Activated T-cell treated with anti-CD3 and anti-CD28 coated beads, Interleukin-2, amount 50 U/mL, for 1 hour (primary cell): ENCODE measurements at places on chromosomes 3 and 15.
A peak's percentile ranks its signal among the peaks of the same experiment; 100 is the strongest.

GRCh38 chr3:126319701-126320295 is 37.4 kb downstream of the KLF15 start:
- DNase-seq = no peak

GRCh38 chr3:1191026-1191425 is 98.2 kb downstream of the CNTN6 start:
- DNase-seq = no peak

- no peak for DNase-seq
Measured at GRCh38 chr3:39189150-39189958, 3.0 kb downstream of the XIRP1 start.

DNA sequence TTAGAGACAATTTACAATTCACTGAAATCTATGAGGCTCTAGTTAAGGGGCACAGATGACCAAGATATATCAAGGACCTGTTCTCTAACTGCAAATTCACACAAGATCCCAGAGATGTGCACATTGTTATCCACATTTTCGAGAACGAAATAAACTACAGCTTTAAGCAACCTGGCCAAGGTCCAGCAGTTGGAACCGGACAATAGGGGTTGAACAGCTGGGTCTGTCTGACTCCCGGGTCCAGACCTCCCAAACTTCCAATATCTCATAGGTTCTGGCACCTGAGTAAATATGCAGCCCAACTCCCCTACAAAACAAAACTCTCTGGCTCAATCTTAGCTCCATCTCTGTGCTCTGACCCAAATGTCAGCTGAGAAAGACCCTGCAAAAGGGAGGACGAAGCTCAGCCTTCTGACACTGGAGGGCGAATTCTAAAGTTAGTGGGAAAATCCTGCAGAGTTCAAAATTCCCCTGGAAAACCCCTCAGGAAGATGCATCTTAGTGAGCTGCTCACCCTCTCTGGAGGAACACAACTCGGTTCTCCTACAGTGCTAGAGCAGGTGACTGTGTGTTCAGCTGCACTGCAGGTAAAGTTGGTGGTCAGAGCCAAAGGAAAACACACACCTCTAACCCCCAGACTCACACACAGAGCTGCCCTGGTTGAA is 14.2 kb upstream of the SPATA12 start:
- DNase-seq = no peak

GRCh38 chr15:63345391-63345752 is 36.3 kb downstream of the CA12 start:
- no peak for DNase-seq

GRCh38 chr3:16596352-16597032 is 8.7 kb downstream of the DAZL start:
- DNase-seq = no peak

DNA sequence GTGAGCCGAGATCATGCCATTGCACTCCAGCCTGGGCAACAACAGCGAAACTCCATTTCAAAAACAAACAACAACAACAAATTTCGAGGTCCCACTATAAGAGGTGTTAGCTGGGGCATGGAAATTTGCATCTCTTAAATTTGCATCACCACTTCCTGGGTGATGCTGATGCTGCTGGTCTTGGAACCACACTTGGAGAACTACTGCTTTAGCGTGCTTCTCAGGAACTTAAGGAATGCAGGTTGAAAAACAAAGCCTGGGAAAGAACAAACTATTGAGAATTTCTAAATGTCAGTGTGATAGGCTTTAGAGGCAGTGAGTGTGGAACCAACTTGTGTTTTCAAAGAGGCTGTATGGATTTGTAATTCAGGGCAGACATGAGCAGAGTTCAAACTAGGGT is 858.4 kb upstream of the ARPP21 start:
- DNase-seq = no peak

GRCh38 chr15:78565951-78566774 is 843 bp downstream of the CHRNA5 start:
- DNase-seq = peak; percentile 21

DNA sequence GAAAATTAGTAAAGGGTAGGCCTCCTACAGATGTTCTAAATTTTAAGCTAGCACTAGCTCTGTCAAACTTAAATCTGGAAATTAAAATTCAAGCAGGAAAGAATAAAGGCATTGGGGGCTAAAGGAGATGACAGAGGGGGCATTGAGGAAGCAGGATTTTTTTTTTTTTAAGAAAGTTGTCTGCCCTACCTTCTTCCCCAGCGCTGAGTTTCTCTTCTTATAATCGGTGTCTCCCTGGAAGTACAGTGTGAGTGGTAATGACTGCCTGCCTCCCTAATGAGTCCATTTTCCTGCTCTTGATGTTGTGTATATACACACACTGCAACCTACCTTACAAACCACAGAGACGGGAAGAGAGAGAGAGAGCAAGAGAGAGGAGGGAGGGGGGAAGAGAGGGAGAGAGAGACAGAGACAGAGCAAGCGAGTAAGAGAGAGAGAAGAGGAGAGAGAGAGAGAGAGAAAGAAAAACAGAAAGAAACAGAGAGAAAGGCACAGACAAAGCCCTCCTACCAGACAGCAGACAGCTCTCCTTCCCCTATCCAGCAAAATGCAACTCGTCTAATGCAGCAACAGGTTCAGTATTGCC is 47.0 kb downstream of the ZBTB20 start:
- no peak for DNase-seq

DNA sequence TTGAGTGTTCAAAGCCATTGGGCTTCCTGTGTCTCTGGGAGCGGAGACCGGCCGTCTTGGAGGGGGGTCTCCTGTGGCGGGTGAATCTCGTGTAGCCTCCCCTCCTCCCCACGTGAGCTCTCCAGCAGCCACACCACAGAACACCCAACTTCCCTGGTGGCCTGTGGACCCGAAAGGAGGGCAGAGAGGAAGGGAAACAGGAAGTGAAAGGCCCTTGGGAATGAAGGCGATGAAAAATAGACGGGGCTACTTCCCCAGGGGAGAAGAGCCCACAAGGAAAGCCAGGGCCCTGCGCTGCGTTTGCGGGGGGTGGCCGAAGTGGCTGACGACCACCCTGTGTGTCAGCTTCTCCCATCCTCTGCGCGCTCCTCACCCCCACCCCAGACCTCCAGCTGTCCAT is 5.4 kb downstream of the ANKRD63 start:
- no peak for DNase-seq

- DNase-seq = no peak
Measured at GRCh38 chr15:74726774-74727164, 1.4 kb upstream of the CYP1A1 start.

GRCh38 chr15:23467110-23467600 is 20.1 kb upstream of the GOLGA6L2 start:
- DNase-seq = no peak

GRCh38 chr3:165614337-165614736 is 222.9 kb downstream of the BCHE start:
- no peak for DNase-seq

GRCh38 chr15:76024021-76024768 is 12.0 kb upstream of the NRG4 start:
- DNase-seq = no peak

DNA sequence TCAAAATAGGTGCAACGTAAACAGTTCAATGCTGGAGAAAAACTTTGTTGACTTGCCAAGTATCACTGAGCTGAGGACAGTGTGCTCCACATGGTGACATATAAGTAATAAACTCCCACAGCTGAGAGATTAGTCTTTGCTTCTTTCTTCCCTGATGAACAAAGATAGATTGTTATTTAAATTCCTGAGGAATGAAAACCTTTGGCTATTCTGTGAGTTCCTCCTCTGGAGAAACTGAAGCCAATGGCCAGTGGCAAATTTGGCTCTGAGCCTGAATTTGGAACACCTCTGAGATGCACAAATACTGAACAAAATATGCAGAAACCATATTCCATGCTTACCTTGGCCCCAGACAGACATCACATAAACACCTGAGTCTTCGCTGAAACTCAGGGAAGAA is 63.3 kb downstream of the RPL22L1 start:
- no peak for DNase-seq

- DNase-seq = no peak
Measured at GRCh38 chr15:68608844-68609232, 30.0 kb downstream of the CORO2B start.

DNA sequence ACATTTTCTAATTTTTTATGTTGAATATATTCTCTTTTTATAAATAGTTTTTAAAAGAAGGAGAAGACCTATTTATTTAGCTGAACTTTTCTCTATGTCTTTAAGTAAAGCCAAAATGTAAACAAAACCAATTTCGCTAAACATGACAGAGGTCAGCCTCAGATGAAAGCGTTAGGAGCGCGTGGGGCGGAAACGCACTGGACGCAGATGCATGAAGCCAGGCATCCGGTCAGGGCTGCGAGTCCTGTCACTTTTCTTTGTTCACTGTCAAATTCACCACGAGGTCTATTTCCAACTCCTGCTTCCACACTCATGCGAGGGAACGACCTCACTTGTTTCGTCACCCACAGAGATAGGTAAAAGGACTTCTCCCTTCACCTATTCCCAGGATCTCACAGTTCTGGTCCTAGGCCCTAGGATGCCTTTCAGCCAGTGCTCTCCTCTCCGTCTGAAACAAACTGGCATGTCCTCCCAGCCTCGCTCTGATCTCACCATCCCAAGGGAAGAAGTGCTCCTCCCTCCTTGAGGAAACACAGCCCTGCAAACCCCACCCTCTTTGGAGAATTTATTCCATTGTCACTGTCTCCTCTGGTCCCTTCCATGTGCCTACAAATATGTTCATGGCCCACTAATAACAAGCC is 57.9 kb downstream of the ITGB5 start:
- DNase-seq = no peak

DNA sequence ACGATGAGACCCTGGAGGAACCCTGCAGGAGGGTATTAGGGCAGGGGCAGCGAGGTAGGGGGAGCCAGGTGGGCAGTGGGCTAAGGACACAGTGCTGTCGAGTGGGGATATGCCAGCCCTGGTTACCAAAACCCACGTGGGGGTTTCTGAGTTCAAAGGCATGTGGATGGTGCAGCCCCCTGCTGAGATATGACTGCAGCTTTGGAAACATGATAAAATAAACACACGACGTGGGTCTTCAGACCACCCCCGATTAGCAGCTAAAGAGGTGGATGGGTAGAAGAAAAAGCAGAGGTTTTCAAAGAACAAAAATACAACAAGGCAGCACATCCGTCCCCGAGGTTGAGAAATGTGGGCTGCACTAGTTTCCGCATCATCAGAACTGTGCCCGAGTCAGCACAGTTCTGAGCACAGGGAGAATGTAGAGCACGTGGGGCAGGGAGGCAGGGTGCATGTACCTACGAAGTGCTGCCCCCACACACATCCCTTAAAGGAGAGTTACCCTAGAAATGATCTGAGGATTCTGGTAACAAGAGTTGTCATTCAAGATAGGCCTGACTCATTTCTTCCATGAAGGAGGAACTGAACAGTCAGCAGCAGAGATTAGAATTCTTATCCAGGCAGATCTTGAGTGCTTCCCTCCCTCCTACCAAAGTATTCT is 121.3 kb downstream of the RPLP1 start:
- DNase-seq = peak; percentile 24

- DNase-seq = no peak
Measured at GRCh38 chr3:6492306-6492705, 368.6 kb upstream of the GRM7 start.

DNA sequence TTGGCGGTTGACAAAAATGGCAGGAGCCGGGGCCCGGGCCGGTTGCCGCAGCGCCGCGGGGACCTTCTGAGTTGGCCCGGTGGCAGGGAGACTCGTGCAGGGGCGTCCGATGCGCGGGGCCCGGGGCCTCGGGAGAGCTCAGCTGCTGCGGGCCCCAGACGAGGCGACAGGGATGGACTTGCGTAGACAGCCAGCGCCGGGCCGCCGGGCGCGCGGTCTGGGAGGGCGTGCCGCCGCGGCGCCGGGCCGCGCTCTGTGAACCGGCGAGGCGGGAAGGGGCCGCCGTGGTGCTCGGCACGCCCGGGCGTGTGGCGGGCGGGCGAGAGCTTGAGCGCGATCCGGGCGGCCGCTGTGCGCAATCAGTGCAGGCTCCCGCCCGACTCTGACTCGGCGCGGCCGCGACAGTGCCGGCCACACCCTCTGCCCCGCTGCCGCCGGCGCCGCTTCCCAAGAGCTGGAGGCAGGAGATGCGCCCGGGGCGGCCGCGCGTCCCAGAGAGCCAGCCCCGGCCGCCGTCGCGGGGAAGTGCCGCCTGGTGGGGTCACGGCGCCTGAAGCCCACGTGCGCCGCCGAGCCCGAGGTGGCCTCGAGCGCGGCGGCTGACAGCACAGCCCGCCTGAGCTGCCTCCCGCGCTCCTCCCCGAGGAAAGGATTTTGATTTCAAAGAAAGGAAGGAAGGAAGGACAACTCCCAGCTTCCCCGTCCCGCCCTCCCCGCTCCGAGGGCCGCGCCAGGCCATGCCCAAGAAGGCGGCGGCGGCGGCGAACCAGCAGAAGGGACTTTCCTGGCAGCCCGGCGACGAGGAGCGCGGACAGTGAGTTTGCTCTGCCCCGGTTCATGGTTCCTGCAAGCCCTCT is 657 bp downstream of the TLNRD1 start:
- peak; percentile 67 for DNase-seq

- no peak for DNase-seq
Measured at GRCh38 chr3:174331095-174331800, 527.9 kb upstream of the NAALADL2 start.

DNA sequence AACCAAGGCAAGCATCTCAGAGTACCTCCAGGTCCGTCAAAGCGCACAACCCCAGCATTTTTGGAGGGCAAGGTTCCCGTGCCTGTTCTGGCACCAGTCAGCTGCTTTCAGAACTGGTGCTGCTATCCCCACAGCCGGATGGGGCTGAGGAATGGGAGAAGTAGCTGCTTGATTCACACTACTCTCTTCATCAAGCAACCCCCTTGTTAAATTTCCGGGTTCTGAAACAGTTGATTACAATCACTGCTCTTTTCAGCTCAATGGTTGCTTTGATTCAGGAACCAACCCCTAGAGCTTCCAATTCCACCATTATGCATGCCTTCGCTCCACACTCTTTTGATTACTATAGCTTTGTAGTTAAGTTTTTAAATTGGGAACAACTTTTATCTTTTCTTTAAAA is 12.3 kb upstream of the UBA7 start:
- DNase-seq = no peak

- no peak for DNase-seq
Measured at GRCh38 chr15:89817701-89818280, 3.1 kb upstream of the ANPEP start.

- no peak for DNase-seq
Measured at GRCh38 chr3:171165499-171165921, 139.0 kb upstream of the SLC2A2 start.

DNA sequence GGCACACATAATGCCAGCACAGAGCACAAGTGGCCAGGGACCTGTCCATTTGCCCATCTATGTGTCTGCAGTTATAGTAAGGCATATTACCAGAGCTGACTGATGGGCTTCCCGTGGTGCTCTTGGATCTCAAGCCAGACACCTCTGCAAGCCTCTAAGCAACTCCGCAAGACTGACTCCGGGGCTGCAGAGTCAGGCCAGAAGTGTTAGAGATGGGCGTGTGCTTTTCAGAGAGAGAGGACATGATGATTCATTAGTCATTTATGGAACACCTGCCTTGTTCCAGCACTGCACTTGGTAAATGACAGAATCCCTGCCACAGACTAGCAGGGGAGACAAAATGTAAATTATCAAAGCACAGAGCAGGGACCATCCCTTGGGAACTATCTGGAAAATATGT is 559.0 kb downstream of the PDCD6IP start:
- DNase-seq = no peak
